ENCODE measurements at places on chromosomes 3 and 15.

GRCh38 chr3:16392065-16392464 is 121.4 kb downstream of the RFTN1 start:
- no peak for DNase-seq

- DNase-seq, result no peak
These were observed 52.2 kb downstream of the CMTM6 start for GRCh38 chr3:32450426-32450825.

- DNase-seq, result no peak
These were observed 22.1 kb upstream of the POLG start for GRCh38 chr15:89356634-89357298.

DNA sequence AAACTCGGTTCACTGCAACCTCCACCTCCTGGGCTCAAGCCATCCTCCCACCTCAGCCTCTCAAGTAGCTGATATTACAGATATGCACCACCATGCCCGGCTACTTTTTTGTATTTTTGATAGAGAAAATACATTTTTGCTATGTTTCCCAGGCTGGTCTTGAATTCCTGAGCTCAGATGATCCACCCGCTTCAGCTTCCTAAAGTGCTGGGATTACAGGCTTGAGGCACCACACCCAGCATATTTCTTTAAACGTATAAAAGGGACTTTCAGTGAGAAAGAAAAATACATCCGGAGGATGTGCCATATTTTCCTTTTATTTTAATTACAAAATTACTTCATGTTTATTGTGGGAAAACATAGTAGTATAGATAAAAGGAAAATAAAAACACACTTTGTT is 55.2 kb downstream of the RPL39L start:
- no peak for DNase-seq

DNA sequence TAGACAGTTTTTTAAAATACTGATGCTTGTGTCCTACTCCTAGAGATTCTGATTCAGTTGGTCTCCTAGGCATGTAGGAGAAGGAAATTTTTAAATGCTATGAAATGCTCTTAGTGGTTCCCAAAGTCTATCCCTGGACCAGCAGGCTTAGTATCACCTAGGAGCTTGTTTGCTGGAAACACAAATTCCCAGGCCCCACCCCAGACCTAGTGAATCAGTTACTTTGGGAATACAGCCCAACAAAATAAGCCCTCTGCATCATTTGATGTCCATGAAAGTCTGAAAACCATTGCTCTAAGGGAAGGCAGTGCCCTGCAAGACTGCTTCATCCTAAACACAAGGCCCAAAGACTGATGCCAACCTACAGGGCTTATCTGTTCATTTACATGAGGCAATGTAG is 36.3 kb downstream of the CCNL1 start:
- DNase-seq, result no peak

DNA sequence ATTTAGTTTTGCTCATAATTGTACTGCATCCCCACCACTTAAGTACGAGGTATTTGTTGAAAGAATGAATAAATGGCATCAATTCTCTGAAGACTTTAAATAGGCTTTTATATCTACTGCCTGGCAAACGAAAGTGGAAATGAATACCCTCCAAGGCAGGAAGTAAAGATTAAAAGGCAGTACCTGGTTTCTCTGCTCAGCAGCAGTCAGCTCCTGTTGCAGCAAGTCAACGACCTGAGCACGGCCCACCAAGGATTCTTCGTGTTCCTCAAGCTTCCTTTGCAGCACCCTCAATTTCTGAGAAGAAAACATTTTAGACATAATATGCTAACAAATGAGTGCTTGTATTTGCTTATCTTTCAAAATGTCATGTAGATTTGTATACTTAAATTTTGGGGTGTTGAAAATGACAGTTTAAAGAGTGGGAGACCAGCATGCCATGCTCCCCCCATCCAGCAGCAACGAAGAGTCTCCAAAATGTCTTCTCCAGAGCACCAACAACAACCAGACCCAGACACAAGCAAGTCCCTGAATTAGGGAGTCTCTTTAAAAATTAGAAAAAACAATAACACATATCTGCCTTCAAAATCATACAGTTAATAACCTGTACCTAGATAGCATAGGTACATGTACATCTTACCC is 31.2 kb downstream of the GOLGB1 start:
- DNase-seq, result no peak

GRCh38 chr3:155979746-155980145 is 109.3 kb downstream of the GMPS start:
- DNase-seq, result no peak

DNA sequence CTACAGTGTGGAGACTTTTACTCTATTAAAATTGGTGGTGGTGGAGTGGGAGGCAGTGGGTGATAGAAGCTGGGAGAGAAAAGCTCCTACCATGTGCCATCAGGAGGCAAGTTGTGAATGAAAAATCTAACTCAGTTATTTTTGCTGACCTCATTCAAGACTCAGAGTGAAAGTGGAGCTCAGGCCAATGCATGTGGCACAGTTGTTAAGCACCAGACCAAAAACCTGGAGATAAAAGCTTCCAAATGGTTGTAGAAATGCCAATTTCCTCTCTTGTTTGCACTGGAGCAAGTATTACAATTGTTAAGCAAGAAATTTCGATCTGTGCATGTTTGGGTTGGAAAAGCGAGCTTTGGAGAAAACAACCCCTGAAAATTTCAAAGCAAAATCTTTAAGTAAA is 81.5 kb upstream of the PRICKLE2 start:
- DNase-seq, result no peak

DNA sequence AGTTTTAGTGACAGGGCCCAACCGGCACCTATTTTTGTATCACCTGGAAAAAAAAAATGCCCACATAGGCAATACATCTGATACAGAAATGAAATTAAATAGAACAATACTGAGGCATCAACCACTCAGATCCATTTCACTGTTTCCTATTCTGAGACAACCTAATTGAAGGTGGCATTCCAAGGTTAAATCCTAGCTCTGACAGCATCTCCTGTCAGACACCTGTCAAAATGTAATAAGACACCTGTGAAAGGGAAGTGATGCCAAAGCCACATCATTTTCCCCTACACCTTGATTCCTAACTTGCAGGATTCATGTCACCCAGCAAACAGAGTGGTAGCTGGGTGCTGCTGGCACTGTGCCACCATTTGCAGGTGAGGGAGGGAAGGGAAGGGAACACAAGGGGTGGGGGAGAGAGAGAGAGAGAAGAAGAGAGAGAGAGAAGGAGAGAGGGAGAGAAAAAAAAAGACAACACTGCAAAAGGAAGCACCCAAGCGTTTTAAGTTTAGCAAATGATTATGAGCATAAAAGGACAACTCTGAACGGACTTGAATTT is 1044.6 kb upstream of the CFAP20DC start:
- DNase-seq, result no peak

DNA sequence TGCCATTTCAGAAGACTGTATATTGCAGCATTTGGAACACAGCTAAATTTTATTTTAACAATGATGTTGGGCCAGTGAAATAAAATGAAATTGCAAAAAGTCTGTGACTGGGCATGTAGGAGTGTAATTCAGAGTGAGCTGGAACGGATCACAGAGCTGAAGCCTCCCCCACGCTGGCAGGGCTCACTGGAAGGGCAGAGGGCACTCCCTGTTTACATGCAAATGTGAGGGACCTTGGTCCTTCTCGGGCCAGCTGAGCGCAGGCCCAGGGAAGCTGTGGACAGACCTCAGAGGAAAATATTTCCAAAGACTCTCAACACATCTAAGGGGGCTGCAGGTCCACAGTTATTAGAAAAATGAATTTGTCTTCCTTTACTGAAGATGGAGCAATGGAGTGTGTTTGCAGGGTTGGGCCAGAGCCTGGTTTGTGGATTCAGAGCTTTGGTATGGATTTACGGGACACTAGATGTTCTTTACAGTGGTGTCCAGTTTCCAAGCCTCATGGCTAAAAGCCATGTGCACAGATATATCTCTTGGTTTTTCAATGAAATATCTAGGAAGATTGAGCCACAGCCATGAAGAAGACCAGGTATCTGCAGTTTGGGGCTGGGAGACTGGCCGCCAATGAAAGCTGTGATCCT is 32.0 kb downstream of the TRPM1 start:
- no peak for DNase-seq

DNA sequence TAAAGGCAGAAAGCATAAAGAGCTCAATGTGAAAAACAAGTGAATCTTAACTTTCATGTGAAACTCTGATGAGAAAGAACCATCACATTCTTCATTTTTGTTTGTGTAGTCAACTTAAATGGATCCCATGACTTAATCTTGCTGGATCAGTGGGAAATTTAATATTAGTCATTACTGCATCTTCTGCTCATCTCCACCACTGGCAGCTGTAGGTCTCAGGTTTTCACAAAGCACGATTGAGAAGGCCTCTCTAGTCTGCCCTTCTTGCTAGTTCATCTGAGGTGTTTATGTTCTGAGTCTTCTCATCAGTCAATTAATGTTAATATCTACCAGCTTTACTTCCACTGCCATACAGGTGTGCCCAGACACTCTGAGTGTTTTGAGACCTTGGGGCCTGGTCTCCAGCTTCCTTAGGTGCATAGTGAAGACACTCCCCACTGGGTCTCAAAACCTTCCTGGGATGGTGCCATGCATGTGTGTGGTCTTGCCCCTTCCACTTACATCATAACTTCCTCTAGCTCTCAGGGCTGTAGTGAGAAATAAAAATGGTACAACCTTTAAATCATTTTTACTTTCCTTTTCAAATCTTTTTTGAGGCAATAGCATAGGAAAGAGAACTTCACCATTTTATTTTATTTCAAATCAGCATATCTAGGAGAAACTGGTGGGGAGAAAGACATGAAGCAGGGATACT is 421.6 kb upstream of the CBLB start:
- DNase-seq, result no peak

DNA sequence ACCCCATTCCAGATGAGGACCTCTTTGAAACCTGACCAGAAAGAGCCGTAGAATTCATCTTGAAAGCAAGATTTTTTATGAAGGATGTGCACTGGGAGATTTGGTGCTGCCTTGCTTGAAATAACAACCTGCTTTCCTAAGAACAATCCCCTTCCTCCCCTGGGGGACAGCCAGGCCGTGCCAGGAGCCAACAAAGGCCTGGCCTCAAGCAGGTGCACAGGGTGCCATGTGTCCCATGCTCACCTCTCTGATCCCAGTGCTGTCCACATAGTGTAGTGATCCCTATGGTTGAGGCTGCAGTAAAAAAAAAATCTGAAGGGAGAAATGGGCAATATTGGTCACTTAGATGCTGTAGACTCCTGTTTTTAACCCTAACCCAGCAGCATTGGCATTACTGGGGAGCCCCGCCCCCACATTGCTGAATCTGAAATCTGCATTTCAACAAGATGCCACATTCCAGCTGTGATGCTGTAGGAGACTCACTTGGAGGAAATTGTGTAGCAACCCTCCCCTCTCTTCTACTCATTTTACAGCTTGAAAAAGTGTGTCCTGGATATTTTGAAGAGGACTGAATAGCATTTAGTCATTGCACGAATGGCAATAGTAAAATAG is 171.2 kb downstream of the APBA2 start:
- no peak for DNase-seq

- DNase-seq, result no peak
These were observed 36.4 kb downstream of the UBP1 start for GRCh38 chr3:33403756-33404155.
